ENCODE measurements at places on chromosomes 3 and 15.

GRCh38 chr15:43232289-43232874 is 11.6 kb upstream of the EPB42 start:
- DNase-seq = no peak

DNA sequence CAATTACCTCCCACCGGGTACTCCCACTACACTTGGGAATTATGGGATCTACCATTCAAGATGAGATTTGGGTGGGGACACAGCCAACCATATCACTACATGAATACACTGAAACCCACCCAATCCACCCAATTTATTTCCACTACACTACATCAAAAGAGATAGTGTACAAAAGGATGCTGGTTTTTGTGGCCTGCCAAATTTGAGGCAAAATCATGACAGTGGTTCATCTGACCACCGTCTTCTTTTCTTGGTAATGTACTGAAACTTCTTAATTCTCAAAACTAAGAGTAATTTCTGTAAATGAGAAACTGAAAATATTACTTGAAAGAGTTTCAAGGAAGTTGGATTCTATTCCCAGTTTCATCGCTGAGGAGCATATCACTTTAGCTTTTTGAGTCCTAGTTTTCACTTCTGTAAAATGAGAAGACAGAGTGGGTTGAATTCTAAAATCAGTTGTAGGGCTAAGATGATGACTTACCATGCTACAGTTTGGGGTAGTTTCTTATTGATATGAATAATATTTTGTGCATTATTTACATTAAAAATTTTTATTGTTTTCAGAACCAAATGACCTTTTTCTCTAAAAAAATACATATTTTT is 360.4 kb upstream of the CNTN6 start:
- no peak for DNase-seq

- DNase-seq = no peak
These were observed 27.2 kb downstream of the AQR start for GRCh38 chr15:34942363-34942762.

DNA sequence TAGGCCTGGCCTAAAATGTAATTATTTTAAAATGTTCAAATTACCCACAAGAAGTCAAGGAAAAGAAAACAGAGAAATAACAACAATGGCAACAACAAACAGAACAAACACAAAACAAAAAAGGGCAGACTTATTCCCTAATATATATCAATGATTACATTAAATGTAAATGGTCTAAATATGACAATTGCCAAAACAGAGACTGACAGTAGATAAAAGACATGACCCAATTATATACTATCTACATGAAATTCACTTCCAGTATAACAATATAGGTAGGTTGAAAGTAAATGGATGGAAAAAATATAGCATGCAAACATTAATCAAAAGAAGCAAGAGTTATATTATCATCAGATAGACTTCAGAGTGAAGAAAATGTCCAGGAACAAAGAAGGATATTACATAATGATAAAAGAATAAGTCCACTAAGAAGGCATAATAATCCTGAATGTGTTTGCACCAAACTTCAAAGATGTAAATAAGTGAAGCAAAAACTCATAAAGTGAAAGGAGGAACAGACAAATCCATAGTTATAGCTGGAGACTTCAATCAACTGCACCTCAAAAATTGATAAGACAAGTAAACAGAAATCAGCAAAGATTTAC is 6.5 kb downstream of the SEC22C start:
- no peak for DNase-seq

GRCh38 chr3:45992133-45992729 is 3.4 kb downstream of the FYCO1 start:
- DNase-seq = no peak

DNA sequence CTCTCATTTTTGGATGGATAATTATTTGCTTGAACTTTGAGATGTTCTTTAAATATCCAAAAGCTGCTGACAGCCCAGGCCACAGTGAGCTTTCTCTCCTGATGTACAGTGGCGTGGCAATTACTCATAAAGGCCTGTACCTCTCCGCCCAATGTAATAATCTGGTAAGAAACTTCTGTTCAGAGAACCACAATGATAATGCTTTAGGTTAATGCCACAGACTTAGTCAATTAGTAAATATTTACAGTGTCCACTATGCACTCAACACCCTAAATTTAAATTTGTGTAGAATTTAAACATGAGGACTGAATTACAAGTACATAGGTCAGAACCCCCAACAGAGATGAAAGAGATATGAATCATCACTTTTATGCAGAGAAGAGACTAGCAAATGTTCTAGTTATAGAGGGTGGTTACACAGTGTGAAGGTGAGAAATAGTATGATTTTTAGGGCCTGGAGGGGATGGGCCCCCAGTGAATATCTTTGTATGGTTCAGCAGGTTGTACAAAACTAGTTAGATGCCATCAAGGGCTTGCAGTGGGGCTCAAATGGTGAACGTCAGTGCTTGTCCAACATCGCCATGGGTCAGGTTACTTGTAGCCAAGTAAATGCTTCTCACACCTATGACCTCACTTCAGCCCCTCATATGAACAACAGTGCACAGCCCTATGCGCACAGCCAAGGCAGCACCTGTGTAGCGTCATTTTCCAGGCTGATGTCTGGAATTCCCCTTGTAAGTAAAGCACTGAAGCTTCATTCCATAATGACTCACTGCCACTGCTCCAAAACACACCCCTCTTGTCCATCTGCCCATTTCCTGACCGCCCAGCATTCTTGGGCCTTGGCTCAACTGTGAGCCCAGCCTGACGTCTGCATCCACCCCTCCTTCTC is 13.3 kb downstream of the ABHD2 start:
- DNase-seq = no peak

DNA sequence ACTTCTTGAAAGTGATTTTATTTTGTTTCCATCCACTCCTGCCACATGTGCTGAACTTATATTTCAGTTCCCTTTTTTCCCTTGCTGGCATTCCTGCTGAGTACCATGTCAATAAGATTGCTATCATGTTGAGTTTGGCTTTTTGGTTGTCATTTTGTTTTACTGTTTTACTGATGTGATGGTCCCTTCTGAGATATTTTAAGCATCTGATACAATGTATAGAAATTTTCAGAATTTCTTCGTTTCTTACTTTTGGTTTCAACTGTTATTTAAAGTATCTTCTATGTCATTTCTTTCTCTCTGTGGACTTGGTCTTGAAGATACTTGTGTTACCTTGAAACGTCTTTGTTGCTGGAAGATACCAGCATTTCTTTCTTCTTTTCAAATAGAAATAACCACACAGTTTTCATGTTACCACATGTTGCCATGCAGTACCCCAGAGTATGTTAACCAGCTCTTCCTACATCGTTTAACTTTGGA is 14.1 kb downstream of the SIDT1 start:
- DNase-seq = peak; percentile 17

DNA sequence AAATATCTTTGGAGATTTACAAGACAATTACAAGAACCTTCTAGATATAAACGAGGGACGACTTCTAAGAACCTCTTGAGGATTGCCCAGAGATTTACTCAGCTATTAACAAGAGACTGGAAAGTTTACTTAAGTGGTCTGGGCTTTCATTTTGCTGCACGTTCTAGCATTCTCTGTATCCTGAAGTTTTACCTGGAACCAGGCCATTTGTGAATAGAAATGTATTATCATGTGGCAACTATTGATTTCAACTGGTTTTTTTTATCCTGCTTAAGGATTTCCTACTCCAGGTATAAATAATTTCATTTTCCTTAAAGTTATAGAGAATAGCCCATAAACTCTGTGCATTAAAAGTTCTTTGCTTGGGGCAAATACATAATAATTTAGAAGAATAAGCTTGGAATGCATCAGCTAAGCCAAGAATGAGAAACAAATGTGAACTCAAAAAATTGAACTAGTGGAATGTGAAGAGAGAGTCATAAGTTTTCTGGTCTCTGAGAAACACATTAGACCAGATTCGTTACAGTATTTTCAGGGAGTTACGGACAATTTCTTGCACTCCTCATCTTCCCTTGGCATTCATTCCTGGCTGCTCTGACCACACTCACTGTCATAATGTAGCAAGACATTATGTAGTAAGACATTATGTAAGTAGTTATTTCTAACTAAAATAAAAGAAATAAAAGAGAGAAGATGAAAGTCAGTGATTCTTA is 1.3 kb downstream of the AQP9 start:
- DNase-seq = no peak

GRCh38 chr3:87145553-87145952 is 81.6 kb upstream of the CHMP2B start:
- DNase-seq = peak; percentile 23

DNA sequence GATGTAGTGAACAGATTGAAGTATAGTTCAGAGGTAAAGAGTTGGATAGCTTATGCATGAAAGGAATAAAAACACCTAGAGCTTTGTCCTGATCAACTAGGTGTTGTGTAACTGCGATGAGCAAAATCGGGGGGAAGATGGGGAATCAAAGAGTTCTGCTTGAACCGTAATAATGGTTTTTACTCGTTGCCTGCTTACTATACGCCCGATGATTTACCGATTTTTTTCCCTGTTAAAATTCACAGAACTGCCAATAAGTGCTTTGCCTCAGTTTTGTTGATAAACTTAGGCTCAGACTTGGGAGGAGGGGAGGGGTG is 783 bp upstream of the DNAJB11 start:
- DNase-seq = no peak

DNA sequence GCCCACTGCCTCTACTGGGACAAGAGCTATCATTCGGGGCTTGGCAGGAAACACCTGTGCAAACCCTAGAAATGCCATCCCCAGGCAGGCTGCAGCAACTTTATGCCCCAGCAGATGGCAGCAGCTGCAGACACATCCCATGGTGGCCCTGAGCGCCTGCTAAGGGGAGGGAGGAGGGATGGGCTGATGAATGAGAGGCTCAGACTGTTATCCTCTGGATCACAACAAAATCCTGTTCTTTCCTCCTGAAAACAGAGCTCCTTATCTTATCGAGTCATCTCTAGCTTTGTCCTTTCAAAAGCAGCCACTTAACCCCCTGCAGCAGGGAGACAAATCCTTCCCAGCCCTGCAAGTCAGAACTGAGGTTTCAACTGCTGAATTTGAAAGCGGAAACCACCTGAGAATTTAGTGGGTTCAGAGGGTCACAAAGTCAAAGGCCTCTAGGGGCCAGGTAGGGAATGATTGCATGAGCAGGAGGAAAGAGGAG is 90.6 kb upstream of the PROK2 start:
- peak; percentile 85 for DNase-seq

GRCh38 chr15:78398076-78398825 is 39.8 kb upstream of the IREB2 start:
- no peak for DNase-seq

- peak; percentile 2 for DNase-seq
These were observed 149.3 kb downstream of the CACNA1D start for GRCh38 chr3:53643757-53644156.

DNA sequence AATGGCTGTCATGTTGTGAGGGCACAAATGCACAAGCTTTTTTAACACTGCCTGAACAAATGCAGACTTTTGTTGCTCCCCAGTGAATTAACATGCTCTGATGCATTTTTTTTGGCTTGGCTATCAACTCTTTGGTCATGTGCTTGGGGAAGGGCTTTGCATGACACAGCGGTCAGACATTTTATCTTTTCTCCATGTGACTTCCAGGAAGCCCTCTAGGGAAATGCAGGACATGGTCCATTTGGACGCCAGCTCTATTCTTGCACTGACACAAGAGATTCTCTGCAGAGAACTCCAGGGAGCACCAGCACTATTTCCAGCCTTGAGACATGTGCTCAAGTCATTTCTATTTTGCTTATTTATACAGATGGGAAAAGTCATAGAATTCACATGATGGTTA is 46.2 kb downstream of the NEK11 start:
- no peak for DNase-seq

DNA sequence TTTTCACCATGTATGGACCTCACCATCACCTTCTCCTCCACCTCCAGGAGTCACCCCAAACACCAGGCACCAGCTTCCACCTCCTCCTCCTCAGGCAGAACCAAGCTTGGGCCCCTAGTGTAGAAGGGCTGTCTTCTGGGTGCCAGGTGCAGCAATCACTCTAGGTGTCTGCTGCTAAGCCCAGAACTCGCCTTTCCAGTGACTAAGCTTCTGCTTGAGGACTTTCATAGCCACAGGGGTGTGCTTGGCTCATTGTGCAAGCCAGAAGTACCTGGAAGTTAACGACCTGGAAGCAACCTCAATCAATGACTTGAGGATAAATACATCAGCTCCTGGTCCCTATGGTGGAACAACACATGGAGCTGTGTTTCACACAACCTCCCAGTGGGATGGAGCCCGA is 49.8 kb upstream of the PXYLP1 start:
- no peak for DNase-seq

- no peak for DNase-seq
These were observed 43.7 kb downstream of the STAG1 start for GRCh38 chr3:136708333-136708985.

- DNase-seq = no peak
These were observed 1.3 kb downstream of the FAIM start for GRCh38 chr3:138609898-138610266.

- no peak for DNase-seq
These were observed 91.3 kb downstream of the UACA start for GRCh38 chr15:70672081-70672480.

DNA sequence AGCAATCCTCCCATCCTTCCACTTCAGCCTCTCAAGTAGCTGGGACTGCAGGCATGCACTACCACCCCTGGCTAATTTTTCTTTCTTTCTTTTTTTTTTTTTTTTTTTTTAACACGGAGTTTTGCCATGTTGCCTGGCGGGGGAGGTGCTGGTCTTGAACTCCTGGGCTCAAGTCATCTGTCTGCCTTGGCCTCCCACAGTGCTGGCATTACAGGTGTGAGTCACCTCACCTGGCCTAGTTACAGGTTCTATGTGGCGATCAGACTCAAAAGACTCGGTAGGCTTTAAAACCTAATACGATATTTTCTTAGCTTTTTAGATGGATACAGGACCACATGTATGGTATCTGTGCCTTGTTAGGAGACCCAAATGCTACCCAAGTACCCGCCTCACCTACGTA is 14.0 kb upstream of the SLC25A26 start:
- DNase-seq = no peak

GRCh38 chr3:122067214-122067550 is 12.0 kb downstream of the CD86 start:
- DNase-seq = peak; percentile 69

- DNase-seq = no peak
These were observed 2.8 kb upstream of the THSD4 start for GRCh38 chr15:71112429-71112828.

DNA sequence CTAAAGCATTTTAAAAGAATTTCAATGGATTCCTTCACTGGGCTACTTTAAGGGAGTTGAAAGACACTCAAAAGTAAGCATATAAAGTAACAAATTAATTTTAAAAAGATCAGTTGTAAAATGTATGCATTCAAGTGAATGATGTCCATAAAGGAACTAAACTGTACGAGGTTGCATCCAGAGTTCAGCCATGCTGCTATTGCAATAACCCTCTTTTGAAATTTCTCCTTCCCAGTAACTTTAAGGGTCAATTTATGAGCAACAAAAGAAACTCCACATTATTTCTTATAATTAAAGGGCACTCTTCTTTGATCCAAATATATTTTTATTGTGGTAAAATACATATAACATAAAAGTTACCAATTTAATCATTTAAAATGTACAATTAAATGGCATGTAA is 22.9 kb downstream of the BTLA start:
- DNase-seq = peak; percentile 51

- no peak for DNase-seq
These were observed 7.3 kb upstream of the HEG1 start for GRCh38 chr3:125062904-125063618.

All from suppressor macrophage (primary cell).